ENCODE measurements at places on chromosomes 11 and 22. TPM values are rescaled to one million over a fixed set of nuclear protein-coding genes. Genes with fewer than 3 reads are reported as not detected.
A peak's percentile ranks its signal among the peaks of the same experiment; 100 is the strongest.

DNA sequence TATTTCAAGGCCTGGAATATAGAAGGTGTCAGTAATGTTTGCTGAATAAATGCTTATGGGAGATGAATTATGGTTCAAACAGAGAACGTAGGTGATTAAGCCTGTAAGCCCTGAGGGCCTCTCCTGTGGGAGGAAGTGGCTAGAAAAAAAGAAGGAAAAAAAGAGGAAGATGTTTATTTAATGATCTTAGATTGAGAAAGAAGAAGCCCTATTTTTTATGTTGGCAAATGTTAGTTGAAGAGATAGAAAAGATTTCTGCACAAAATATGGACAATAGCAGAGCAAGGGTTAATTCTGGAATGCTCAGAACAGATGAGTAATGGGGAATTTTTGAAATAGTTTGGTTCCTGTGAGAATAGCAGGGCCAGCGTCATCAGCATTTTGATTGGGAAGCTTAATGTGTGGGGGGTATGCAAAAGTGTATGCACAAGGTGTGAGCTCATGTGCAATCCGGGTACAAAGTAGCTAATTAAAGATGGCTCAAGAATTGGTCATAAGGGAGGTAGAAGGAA, 95.7 kb downstream of the TEAD1 start:
- peak; percentile 63 for DNase-seq

DNA sequence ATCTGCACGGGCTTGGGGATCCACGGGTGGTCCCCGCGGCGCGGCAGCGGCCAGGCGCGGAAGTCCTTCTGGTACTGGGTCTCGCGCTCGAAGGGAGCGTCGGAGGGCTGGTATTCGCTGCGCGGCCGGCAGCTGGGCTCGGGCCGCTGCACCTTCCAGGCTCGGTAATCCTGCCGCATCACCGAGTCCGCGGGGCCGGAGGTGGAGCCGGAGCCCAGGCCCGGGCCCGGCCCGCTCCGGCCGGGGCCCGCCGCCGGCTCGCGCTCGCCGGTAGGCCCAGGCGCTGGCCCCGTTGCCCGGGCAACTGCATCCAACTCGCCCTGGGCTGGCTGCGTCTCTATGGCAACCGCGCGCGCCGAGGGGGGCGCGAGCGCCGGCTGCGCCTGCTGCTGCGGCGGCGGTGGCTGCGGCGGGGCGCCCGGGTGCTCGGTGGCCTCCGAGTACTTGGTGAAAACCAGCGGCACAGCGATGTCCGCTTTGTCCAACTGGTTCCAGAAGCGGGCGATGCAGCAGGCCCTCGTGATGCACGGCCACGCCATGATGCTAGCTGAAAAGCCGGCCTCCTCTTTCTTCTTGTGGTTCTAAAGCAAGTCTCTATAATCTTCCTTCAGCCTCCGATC, 897 bp downstream of the MAP6 start:
- DNase-seq: peak; percentile 7

The TIGD3 gene
- not detected for total RNA-seq

DNA sequence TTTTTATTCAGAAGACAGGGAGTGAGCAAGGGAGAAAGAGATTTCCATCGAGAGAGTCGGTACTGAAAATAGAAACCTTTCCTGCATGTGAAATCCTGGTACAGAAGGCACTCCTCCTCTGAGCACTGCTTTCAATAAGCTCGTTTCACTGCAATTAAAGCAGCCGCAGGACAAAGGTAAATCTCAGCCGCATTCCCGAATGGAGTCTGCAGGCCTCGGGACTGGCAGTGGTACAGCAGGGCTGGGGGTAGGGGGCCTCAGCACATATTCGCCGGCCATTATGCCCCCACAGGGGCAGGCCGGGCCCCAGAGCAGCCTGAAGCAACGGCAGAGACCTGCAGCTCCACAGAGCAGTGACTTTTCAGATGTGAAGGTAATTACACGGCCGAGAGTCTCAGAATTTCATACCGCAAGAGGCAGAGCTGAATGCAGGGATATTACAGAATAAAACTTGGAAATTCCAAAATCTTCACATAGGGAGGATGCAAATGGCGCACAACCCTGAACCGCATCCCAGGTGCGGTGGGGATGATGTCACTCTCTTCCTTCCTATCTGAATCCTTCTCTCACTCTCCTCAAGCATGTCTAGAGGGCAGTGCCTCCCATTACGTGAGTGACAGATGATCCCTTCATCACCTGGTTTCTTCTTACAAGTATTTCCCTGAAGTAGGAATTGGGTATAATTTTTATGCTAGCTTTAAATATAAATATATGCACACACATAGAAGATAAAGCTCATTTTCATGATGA, 622.1 kb downstream of the OPCML start:
- no peak for DNase-seq

The TRIM66 gene
- 8.6 TPM for total RNA-seq

DNA sequence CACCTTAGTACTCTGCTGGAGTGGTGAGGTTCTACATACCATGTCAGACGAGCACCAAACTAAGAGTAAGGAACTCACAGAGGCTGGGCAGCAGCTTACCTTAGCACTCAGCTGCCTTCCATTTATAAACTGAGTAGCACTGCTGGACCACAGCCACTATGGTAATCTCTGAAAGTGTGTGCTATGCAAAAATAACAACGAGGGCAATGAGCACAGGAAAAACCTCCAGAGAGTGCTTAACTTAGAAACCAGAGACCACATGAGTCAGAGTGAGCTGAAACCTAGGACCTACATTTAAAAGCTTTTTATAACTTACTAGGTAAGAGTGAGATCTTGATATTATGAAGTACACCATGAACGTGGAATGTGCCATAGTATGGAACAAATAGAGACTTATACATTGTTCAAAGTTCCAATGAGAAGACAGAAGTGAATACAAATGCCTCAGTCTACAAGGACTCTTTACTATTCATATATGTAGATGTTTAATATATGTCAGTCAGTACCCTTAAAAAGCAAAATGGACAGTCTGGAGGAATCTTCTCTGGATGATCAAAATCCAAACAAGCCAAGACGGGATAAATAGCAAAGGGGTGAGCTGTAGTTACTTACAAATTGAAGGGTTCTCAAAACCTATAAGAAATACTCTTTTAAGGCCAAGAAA, 17.2 kb upstream of the CD59 start:
- DNase-seq: peak; percentile 59

- no peak for DNase-seq
Measured at GRCh38 chr11:2741377-2742131, 41.8 kb upstream of the KCNQ1OT1 start.

GRCh38 chr11:103811870-103812455, 224.5 kb upstream of the DDI1 start:
- no peak for DNase-seq

DNA sequence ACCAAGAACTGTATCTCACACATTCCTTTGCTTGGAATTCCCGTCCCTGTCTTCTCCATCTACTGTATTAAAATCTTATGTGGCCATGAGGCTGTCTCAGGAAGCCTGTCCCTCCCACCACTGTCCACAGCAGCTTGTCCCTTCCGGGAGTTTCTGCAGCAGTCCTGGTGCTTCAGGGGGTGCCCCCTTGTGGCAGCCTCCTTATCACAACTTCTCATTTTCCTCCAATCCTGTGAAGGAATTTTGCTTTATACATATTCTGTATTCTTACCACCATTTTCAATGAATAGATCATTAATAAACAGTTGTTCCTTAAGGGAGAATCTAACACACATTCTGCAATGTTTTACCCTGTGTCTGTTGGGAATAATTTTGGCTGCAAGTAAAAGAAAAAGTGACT, 220.4 kb upstream of the RAG2 start:
- no peak for DNase-seq

- no peak for DNase-seq
Measured at GRCh38 chr22:41544671-41545476, 604 bp upstream of the POLR3H start.

The SMC1B gene
- total RNA-seq: 0.07 TPM

- DNase-seq: no peak
Measured at GRCh38 chr11:57150454-57150917, 31.3 kb upstream of the LRRC55 start.

The TPBGL gene
- not detected for total RNA-seq

DNA sequence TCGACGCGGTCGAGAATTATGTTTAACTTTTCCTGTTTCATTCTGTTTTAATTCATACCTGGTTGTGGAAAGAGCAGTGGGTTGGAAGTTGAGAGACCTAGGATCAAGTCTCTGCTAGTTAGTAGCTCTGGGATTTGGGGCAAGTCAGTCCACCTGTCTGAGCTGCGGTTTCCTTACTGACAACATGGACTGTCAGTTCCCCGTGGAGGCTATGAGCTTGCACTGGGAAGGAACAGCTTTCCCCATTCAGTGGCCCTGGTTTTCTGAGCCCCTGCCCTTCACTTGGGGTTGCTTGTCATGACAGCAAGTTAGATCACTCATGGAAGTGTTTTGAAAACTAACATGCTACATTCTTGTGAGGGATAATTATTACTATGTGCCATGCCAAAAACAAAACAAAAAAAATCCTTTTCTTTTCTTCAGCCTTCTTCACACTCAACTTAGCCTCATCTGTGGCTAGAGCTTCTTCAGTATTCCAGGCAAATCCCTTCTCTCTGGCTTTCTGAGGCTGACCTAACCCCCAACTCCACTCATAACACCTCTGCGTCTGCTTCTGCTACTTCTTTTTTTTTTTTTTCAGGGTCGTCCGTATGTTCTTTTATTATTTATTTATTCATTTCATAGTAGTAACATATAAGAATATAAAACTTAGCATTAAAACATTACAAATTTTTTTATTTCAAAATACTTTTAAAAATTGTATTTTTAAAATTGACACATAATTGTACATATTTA, 43.0 kb upstream of the ZBED5 start:
- DNase-seq: no peak

The OR56B4 gene
- not detected for total RNA-seq

- no peak for DNase-seq
Measured at GRCh38 chr11:73965076-73965763, 14.4 kb downstream of the DNAJB13 start.

DNA sequence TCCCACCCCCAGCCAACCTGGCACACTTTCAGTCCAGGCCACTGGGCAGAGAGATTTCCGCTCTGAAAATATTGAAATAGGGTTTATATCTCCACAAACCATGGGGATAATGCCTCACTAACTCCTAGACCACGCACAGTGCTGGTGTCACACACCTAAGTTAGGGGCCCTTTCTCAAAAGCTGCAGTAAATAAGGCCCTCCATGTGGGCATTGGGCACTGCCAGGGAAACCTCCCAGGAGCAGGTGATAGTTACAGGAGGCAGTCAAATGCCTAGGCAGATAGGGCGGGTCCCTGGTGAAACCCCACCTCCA, 3.1 kb upstream of the IL10RA start:
- no peak for DNase-seq

The OR10A2 gene
- not detected for total RNA-seq

DNA sequence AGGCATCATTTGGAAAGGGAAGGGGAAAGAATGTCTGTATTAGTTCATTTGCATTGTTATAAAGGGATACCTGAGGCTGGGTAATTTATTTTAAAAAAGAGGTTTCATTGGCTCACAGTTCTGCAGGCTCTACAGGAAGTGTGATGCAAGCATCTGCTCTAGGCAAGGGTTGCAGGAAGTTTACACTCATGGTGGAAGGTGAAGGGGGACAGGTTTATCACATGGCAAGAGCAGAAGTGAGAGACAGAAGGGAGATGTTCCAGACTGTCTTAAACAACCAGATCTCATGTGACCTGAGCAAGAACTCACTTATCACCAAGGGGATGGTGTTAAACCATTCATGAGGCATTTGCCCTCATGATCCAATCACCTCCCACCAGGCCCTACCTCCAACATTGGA, 90.6 kb downstream of the CCDC83 start:
- DNase-seq: no peak

The PHLDA2 gene
- 44.5 TPM for total RNA-seq

The PARVG gene
- not detected for total RNA-seq

- no peak for DNase-seq
Measured at GRCh38 chr22:38259370-38259769, 13.4 kb downstream of the TMEM184B start.

GRCh38 chr22:19579880-19580279, 55.7 kb upstream of the CLDN5 start:
- DNase-seq: peak; percentile 92

DNA sequence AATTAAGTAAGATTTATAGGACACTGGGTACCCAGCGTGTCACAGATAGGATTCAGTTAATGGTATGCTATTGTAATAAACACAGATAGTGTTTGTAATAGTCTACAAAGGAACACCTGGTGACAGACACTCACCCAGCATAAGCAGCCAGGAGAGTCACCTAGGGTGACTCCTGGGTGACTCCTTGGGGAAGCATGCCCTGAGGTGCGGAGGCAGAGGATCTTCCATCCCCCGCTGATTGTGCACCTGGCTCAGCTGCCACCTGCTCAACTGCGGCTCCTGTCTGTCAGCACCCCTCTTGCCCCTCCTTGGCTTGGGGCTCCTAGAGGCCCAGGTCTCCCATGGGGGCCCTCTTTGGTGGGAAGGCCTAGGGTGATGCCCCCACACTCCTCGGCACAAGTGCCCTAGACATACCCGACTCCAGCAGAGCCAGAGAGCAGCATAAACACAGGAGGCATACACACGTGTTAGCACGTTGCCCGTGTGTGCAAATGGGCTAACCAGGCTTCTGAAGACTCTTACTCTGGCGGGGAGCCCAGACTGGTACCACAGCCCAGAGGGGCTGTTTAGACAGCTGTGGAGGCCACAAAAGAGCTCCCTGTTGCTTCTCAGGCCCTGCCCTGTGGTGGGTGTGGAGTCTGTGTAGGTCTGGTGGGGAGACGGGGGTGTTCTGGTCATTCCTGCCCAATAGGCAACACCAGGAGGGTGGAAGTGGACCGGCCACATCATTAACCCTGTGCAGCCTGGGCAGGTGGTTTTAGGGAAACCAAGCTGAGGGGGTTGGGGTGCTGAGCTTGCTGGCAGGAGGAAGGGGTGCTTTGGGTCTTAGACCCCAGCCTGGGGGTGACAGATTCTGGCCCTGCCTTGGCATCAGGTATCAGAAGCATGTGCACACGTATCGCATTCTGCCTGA, 3.0 kb downstream of the INPPL1 start:
- DNase-seq: no peak

DNA sequence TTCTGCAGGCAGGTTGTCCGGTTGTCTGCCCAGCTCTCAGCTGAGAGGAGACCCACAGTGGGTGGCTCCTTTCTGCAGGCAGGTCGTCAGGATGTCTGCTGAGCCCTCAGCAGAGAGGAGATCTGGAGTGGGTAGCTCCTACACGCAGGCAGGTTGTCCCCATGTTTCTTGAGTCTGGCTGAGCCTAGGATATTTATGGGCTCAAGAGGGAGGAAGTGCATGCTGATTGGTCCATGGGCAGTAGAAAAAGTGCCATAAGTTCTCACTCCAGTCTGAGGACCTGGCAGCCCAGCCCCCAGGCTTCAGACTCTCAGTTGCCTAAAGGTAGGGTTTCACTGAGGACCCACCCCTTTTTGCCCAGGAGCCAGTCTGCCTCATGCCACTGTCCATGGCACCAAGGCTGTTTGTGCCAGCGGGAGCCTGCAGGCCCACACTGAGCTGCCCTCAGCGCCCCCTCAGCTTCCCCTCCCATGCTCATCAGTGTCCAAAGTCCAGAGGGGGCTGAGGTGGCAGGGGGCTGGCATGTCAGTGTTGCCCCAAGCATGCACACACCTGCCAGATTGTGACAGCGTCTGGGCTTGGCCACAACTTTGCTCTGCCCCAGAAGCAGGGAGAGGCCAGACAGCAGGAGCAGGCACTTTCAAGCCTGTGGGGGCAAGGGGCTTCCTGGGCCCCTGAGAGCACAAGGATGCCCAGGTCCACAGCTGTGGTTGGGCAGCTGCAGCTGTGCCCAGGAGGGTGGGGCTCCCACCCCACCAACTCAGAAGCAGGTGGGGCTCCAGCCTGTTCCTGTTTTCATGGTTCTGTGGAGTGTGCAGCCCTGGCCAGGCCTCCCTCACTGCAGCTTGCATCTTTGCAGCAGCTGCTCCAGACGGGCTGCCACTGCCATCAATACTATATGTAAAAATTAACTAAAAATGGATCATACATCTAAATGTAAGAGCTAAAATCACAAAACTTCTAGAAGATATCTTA, 3.8 kb upstream of the RNF141 start:
- DNase-seq: no peak

GRCh38 chr11:103487113-103487512, 377.9 kb downstream of the DYNC2H1 start:
- DNase-seq: no peak

All from endothelial cell of umbilical vein (primary cell).